Right ventricle myocardium inferior (tissue), 1 donor: ENCODE measurements at places on chromosomes 3 and 15.

GRCh38 chr15:70309716-70310115 lies 212.0 kb upstream of the TLE3 start:
- DNase-seq = no peak

GRCh38 chr3:78951342-78951945 lies 816.4 kb downstream of the ROBO1 start:
- no peak for DNase-seq

DNA sequence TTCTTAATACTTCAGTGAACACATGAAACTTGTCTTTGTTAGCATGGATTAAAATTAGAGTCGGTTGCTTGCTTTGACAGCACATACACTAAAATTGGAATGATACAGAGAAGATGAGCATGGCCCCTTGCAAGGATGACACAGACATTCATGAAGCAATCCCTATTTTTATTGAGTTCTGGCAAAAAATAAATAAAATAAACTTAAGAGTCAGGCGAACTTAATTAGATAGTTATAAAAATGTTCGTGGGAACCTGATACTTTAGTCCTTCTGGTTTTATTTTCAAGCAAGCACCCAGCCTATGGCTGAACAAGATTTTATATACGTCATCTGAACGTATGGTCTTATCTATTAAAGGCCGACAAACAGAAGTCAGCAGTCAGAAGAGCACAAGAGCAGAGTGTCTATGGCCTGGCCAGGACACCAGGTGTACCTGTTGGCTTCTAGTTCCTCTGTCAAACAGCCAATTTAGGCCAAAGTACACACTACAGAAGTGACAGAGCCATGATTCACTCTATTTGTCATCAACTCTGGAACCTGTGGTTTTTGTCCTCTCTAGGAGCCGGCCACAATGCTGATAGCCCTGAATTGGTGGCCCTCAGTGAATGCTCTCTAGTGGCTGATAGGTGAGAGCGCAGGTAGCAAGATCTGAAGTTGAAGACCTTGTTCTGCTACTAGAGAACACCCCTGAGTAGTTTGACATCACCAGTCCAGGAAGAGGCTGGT lies 64.3 kb downstream of the LEO1 start:
- DNase-seq = no peak

- DNase-seq = no peak
Measured at GRCh38 chr3:153599685-153600084, 437.7 kb downstream of the RAP2B start.

GRCh38 chr3:172129850-172130716 lies 90.7 kb downstream of the FNDC3B start:
- DNase-seq = peak; percentile 93

- no peak for DNase-seq
Measured at GRCh38 chr3:155805204-155805801, 775 bp downstream of the C3orf33 start.

- DNase-seq = no peak
Measured at GRCh38 chr3:10392244-10392643, 71.3 kb upstream of the SEC13 start.

DNA sequence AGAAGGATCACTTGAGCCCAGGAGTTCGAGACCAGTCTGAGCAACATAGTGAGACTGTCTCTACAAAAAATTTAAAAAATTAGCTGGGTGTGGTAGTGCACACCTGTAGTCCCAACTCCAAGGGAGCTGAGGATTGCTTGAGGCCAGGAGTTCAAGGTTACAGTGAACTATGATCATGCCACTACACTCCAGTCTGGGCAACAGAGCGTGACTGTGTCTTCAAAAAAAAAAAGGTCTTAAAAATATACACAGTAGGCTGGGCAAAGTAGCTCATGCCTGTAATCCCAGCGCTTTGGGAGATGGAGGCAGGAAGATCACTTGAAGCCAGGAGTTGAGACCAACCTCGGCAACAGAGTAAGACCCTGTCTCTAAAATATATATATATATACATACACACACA lies 11.2 kb upstream of the CAMK1 start:
- DNase-seq = no peak

DNA sequence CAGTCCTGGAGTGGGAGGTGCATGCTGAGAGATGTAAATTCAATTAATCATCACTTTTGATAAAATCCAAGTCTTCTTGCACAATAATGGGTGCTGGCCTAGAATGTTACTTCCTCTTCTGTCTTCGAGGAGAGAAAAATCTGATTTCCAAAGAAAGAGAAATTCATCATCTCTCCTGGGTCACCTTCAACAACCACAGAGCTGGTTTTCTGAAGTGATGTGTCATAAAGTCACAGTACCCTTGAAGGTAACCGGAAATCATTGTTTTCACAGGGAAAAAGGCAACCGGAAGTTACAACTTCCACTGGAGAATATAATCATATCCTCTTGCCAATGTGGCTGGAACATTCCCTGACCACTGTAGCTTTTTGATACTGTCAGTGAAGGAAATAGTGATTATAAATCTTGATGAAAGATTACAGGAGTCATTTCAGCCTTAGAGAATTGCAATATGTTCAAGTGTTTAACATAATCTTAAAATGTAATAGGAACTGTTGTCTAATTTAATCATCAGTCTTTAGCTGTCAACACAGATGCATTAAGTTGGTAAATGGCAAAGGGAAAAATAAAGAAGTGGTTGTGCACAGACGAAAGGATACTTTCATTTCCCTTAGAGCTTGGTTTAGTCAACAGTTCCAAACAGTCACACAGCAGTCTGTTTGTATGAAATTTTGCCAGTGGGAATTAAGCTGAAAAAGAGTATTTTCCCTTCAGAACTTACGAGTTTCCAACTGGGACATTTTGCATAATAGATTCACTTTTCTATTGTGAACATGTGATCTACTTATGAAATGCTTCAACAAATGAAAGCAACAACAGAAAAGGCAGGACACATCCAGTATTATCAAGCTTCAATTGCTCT lies 106.5 kb upstream of the SLC4A7 start:
- no peak for DNase-seq

DNA sequence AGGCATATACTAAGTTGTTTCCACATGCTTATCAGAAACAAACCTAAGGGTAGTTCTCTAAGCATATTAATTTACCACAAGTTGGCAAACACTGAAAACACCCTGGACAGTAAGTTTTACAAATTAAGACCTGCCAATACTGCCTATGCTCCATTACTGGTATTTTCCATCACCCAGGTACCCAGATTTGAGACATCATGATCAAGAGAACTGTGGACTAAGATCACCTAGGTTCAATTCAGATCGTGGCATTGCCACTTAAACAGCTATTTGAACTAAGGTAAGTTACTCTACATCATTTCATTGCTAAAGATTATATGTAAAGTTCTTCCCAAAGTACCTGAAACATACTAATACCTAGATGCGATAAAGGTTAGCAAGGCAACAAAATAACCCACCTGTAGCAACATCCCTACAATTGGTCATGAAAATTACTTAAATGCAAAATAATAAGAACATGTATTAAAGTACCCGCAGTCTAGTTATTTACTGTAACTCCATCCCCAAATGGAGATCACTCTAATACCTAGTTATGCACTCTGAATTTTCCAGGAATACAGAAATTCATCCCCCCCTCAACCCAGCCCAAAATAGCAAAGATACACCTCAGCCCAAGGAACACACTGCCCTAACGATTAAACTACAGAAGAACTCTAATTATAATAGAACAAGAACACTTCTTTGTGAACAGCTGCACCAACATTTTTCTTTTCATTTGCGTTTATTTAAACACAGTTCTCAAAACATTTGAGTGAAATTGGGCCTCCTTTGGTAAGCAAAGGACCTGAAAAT lies 21.6 kb downstream of the TRA2B start:
- no peak for DNase-seq

GRCh38 chr15:27815035-27815434 lies 284.1 kb downstream of the OCA2 start:
- no peak for DNase-seq

- no peak for DNase-seq
Measured at GRCh38 chr3:38164643-38164951, 740 bp upstream of the OXSR1 start.

DNA sequence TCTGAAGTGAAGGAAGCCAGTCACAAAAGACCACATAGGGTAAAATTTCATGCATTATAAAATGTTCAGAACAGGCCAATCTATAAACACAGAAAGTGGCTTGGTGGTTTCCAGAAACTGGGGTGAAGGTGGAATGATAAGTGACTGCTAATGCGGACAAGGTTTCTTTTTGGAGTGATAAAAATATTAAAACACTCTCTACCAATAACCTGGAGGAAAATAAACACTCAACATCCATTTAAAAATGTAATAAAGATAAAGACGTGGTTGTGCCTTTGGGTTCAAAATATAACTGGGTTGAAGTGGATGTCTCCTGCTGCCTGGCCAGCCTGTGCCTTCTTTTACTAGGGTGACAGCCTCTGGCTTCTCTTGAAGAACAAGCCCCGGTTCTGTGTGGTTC lies 70.9 kb upstream of the GCNT3 start:
- no peak for DNase-seq

DNA sequence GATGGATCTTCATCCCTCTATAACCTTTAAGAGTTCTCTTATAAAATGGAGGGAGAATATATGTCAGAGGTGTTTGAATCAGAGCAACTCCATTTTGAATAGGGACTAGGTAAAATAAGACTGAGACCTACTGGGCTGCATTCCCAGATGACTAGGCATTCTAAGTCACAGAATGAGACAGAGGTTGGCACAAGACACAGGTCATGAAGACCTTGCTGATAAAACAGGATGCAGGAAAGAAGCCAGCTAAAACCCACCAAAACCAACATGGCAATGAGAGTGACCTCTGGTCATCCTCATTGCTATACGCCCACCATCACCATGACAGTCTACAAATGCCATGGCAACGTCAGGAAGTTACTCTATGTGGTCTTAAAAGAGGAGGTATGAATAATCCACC lies 211.0 kb downstream of the GBE1 start:
- DNase-seq = no peak

DNA sequence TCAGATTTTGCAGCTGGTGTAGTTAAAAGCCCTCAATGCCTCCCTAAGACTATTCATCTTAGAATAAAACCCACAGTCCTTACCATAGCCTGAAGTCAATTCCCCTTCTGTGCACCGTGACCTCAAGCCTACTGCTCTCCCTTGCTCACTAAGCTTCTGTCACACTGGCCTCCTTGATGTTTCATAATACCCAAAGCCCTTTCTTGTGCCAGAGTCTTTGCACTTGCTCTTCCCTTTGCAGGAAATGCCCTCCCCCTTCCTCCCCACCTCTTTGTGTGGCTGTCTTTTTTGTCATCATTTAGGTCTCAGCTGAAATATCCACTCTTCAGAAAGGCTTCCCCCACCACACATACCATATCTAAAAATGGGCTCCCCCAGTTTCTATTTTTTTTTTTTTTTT lies 4.2 kb upstream of the PLEKHO2 start:
- DNase-seq = no peak

- no peak for DNase-seq
Measured at GRCh38 chr3:8745619-8746370, 12.2 kb downstream of the CAV3 start.

- DNase-seq = no peak
Measured at GRCh38 chr3:73448761-73449301, 175.9 kb downstream of the PDZRN3 start.

GRCh38 chr15:36358523-36358922 lies 220.9 kb upstream of the CDIN1 start:
- no peak for DNase-seq

GRCh38 chr3:13890377-13891016 lies 10.6 kb upstream of the WNT7A start:
- no peak for DNase-seq

GRCh38 chr15:41572866-41573265 lies 13.9 kb downstream of the TYRO3 start:
- no peak for DNase-seq

- no peak for DNase-seq
Measured at GRCh38 chr3:177647876-177648275, 450.6 kb upstream of the TBL1XR1 start.

DNA sequence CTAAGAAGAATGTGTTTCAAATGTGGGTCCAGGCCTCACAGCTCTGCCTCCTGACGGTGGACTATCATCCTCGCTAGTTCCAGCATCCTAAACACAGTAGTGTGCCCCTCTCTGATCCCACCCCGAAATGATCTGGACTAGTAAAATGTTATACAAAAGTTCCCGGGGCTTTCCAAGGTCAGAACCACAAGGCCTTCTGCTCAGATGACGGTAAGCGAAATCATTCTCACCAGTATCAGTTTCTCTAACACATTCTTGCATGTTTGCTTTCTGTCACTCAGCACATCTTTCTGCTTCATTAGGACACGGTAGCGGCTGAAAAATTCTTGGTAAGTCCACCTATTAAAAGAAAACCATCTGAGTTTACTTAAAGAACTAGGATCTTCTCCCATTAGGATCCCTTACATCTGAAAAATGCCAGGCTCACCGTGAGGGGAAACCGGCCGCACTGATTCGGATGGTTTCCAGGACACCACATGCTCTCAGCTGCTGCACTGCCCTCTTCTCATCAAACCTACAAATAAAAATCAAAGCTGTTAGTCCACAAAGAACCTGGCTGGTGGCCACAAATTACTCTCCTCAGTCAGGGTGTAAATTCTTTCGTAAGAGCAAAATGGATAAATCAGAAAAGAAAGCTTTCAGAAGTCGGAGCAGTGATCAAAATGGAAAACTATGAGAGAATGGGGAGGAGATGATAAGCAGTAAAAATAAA lies 83.9 kb upstream of the MYO5C start:
- no peak for DNase-seq

DNA sequence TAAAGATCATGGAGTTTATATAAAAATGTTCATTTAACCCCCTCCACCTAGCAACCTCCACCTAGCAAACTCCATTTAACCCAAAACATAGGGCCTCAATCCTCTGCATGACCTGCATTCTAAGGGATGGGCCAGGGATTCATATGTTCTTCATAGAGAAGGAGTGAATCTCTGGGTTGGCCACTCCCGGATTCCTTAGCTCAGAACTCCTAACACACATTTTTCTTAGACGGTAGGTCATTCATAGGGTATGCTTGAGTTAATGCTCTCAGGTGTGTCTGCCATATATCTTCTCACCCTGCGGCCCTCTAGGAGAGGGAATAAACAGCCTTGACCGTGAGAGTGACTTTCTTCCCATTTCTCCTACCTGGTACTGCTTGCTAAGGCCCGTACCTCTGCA lies 102.0 kb upstream of the IGSF10 start:
- no peak for DNase-seq

- peak; percentile 82 for DNase-seq
Measured at GRCh38 chr3:48561045-48561736, 2.4 kb downstream of the UCN2 start.

DNA sequence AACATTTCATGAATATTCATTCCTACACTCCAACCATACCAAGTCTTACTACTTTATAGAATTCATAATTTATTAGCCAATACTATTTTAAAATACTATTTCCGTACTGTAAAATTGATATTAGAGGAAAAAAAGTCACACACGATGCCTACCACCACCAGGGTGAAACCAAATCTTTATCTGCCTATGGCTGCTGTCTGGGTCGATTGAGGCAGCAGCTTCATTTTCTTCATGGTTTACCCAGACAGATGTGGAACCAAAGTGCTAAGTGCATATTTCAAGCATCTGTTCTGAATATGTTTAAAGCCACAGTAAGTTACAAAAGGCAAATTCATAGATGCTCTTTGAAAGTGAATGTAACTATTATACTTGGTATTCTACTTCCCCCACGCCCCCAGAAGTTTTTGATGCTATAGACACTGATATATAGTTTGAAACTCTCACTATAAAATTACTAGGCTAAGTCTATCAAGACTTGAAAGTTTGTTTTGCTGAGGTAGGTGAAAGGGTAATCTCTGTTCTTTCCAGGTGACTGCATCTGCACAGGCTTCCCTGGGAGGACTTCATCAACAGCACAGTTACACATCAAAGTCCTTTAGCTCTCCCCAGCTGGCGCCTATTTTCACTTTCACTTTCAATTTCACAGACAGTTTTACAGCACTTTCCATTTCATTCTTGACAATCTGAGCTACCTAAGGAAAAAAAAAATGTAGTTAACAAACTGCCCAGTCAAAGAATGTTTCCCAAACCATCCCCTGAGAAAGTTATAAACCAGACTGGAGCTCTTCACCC lies 113.9 kb downstream of the POLQ start:
- no peak for DNase-seq
